Epithelial cell of prostate (primary cell): ENCODE measurements at places on chromosomes 4 and X.

GRCh38 chr4:106529348-106530023 lies 160.9 kb upstream of the GIMD1 start:
- peak; percentile 56 for DNase-seq

DNA sequence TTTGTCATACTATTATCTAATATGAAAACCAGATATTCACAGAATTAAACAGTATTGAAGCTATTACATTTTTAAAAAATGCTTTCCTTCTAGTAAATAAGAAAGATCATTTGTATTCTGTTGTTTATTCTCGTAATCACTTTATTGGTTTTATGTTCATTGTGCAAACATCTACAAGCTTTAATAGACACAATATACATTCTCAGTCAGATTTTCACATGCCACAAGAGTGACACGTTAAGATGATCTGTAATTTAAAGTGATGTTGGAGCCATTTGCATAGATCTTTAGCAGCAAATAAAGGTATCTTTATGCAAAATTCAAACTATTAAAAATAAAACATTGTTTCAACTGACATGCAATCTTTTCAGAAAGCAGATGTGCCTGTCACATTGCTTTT lies 469.9 kb downstream of the PCDH11X start:
- DNase-seq: no peak

- DNase-seq: peak; percentile 95
Observed at GRCh38 chrX:150200820-150201287, 162.3 kb upstream of the MAMLD1 start.

- no peak for DNase-seq
Observed at GRCh38 chr4:160372390-160372789, 1269.5 kb downstream of the RAPGEF2 start.

DNA sequence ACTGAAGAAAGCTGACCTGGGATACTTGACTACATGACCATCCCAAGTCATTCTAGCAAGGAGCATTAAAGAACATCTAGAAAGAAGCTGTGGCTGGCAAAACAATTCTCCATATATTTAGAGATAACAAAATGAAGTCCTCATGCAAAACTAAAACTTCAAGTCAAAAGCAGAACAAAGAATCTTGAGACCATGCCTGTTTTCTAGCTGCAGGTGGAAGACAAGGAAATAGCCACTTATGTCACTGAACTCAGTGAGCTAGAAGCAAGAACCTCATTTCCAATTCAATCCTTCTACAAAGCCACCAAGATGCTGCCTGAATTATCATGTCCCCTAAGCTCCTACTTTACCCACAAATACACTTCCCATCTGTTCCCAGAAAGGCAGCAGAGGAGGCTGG lies 13.8 kb downstream of the USP46 start:
- no peak for DNase-seq
